ENCODE measurements at places on chromosomes 6 and 20.
A peak's percentile ranks its signal among the peaks of the same experiment; 100 is the strongest.

GRCh38 chr6:7188492-7188891 lies 80.7 kb downstream of the RREB1 start:
- no peak for DNase-seq

GRCh38 chr6:155278319-155279049 lies 14.7 kb downstream of the CLDN20 start:
- no peak for DNase-seq

- no peak for DNase-seq
These were observed 552.3 kb upstream of the JARID2 start for GRCh38 chr6:14693301-14694192.

DNA sequence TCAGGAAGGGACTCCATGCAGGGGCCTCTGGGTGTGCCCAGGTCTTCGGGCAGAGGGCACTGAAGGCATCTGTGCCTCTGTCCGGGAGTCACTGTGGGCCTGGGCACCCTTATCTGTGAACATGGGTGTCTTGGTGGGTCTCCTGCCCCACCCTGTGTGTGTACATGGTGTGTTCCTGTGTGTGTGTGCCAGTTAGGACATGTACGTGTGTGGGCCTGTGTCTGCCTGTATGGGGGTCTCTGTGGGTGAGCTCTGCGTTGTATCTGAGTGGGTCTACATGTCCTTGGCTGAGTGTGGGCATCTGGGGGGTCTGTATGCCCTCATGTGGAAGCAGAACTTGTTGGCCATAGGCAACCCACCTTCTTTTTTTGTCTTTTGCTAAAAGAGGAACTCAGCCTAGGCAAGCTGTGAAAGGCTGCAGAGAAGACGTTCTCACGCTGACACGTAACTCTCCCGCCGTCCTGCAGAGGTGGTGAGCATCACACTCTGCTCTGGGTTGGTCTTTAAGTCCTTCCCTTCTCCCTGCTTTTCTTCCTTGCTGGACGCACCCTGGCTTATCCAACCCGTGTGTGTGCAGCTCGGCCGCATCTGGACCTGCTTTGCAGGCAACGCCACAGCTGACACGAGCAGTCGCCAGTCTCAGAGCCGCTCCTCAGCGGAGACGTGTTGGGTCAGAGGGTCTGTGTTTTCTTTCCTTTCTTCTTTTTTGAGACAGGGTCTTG lies 532 bp upstream of the NPBWR2 start:
- DNase-seq, result no peak

- DNase-seq, result no peak
These were observed 514 bp downstream of the TCFL5 start for GRCh38 chr20:62860924-62861691.

- DNase-seq, result no peak
These were observed 158.8 kb downstream of the JARID2 start for GRCh38 chr6:15404685-15404980.

DNA sequence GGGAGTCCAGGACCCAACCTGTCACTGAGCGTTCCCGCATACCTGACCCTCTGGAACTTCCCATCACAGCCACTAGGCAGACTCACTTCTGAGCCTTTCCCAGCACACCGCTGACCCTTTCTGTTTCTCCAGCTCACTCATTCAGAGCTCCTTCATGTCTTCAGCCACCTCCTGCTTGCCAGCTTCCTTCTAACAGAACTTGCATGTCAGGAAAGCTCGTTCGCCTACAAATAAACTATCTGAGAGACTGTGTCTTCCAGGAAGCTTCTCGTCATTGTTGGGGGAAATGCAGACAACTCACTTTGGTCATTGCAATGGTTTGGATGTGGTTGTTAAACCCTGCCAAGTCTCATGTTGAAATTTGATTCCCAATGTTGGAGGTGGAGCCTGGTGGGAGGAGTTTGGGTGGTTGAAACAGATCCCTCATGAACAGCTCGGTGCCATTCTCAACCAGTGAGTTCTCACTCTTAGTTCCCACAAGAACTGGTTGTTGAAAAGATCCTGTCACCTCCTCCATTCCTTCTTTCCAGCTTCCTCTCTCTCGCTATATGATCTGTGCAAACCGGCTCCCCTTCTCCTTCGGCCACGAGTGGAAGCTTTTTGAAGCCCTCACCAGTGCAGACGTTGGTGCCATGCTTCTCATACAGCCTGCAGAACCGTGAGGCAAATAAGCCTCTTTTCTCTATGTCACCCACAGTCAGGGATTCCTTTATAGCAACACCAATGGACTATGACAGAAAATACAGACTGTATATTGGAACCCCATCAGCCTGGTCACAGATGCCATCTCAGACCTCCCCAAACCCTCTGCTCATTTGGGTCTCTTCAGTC lies 1.4 kb upstream of the MUC21 start:
- DNase-seq, result no peak

GRCh38 chr6:1970151-1970561 lies 275.2 kb downstream of the GMDS start:
- DNase-seq, result no peak

- DNase-seq, result no peak
These were observed 128.1 kb downstream of the ADAT2 start for GRCh38 chr6:143322386-143322785.

- DNase-seq, result no peak
These were observed 144.0 kb downstream of the GJA1 start for GRCh38 chr6:121579478-121579877.

DNA sequence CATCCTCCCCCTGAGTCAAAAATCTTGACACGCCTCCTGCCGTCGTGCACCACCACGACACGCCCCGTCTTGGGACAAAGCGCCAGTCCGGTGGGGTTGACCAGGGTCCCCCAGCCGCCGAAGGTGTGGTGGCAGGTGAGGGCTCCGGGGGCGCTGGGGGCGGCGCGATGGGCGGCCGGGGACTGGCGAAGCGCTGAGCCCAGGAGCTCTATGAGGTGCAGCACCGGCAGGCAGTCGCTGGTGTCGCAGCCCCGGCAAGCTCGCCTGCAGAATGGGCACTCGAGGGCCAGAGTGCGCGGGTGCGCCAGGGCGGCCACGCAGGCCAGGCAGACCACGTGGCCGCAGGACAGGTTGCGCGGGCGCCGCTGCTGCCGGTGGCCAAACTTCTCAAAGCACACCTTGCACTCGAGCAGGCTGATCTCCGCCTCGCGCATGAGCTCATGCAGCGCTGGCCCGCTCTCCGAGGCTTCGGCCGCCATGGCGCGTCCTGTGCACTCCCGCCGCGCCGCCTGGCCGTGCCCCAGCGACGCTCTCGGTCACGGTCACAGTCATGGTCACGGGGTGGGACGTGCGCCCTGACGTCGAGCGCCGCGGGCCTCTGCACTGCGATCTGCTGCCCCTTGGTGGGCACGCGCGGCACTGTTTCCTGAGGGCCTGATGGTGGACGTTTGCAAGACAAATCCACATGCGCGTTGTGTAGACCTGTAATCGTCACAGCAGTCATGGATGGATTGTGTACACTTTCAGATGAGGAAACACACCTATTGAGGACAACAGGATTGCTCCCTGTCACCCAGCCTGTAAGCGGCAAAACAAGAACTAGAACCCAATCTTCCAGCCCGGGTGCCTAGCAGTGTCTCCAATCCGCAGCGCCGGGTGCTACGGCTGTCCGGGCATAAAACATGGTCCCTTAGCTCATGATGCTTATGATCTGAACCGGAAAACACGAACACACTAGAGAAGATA lies at the start of gene NHLRC1:
Gene NHLRC1 (minus strand): TSS at position 550 of the 966 bp plus-strand sequence. CDS start 71 bp downstream, at position 479.
- peak; percentile 81 for DNase-seq

DNA sequence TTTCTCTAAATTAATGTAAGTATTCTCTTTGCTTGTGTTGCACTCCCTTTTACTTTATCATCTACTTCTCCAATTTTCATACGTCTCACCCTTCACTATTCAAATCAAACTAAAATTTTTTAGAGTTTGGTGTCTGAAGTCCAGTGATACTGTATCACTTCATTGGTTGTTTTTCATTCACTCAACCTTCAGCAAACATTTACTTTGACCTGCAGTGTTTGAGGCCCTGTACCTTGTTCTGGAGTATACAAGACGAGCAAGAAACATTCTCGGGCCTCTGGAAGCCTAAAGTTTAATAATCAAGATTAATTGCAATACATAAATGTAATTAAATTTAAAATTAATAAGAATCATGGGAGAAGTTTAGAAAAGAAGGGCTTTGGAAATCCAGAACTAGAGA lies 64.6 kb downstream of the SCAF8 start:
- no peak for DNase-seq

DNA sequence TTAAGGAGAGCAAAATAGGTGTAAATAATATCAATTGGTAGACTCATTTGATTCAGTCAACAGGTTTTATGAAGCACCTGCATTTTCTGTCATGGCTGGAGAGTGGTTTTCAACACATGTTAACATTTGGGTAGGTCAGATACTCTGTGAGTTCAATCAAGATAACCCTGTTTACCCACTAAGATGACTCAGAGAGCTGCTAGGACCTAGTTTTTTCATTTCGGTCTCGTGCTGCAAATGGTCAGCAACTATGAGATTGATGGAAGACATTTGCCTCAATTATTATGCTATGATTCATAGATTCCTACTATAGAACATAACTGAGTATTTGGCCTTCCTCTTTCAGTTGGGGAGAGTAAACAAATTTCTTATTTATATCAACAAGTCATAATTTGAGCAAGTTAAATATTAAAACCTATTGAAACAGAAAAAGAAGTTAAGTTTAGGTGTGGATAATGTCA lies 391.4 kb upstream of the CITED2 start:
- DNase-seq, result no peak

DNA sequence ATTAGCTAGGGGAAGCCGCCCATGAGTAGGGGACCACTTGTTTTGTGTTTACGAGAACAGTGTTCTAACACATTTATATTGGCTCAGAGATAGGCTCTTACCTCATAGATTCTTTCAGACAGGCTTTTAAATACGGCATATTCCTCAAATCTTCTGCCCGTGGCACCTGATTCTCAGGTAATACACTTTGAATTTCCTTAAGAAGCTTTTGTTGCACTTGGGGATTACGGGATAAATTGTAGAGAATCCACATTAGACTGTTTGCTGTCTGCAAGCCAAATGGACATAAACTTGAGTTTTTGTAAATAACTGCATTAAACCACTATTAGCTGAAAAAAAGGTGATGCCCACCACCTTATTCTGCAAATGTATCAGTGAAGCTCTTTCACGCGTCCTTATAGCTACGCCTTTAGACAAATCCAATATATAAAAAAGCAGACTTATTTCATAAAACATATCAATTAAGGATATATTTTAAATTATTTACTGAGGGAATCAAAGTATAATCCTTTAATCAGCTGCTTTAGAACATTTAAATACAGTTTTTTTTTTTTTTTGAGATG lies 14.8 kb downstream of the CYP24A1 start:
- no peak for DNase-seq

DNA sequence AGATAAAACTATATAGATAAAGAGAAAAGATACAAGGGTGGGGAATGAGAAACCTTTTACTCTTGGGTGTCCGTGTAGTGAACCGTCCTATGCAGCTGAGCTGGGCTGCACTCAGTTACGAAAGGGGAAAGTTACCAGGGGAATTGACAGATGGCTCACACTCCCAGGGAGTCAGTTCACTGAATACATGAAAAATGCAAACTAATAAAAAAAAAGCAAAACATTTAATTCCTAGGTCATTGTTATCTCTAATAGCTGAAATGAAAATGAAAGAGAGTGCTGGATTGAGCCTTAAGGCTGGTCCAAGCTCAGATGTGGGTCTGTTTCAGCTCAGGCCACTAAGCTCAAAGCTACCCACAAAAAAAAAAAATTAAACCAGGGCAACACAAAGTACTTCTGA lies 138.0 kb downstream of the THBS2 start:
- DNase-seq, result no peak

GRCh38 chr6:139490482-139490881 lies 116.0 kb upstream of the CITED2 start:
- no peak for DNase-seq

DNA sequence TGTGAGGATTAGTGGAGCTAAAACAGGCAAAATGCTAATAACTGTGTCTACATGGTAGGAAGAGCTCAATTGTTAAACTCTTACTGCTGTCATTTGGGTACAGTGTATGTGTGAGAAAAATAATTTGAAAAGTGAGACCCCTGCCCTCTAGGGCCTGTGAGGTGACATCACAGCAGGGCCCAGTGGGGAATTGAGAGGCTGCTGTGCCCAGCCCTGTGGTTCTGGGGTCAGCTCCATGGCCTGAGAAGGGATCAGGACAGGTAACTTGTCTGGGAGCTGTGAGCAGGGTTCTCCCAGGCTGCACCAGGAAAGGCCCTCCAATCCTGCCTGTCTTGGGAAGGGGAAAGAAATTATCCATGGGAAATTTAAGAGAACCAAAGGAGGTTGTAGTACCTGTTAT lies 1.3 kb downstream of the SIRPB1 start:
- DNase-seq, result no peak

GRCh38 chr20:25280574-25281535 lies 33.0 kb downstream of the PYGB start:
- no peak for DNase-seq

DNA sequence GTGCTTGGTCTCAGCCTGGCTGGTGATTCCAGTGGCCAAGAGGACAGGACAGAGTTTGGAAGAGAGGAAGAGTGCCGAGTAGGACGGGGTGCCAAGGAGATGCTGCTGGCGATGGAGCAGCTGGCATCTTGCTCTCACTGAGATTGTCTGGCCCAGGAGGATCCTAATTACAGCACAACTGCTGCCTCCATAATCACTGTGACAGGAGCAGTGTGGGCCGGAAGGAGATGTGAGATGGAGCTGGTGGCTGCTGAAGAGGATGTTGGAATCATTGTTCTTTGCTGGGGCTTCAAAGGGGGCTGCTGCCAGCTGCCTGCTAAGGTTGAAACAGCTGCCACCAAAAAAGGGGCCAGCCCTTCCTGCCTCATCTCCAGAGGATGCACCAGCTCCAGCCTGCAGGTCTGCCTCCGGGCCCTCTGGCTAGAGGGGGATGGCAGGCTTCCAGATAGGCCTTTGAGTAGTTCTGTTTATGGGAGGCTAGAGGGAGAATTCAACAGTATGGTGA lies 214.4 kb downstream of the RNF144B start:
- no peak for DNase-seq

DNA sequence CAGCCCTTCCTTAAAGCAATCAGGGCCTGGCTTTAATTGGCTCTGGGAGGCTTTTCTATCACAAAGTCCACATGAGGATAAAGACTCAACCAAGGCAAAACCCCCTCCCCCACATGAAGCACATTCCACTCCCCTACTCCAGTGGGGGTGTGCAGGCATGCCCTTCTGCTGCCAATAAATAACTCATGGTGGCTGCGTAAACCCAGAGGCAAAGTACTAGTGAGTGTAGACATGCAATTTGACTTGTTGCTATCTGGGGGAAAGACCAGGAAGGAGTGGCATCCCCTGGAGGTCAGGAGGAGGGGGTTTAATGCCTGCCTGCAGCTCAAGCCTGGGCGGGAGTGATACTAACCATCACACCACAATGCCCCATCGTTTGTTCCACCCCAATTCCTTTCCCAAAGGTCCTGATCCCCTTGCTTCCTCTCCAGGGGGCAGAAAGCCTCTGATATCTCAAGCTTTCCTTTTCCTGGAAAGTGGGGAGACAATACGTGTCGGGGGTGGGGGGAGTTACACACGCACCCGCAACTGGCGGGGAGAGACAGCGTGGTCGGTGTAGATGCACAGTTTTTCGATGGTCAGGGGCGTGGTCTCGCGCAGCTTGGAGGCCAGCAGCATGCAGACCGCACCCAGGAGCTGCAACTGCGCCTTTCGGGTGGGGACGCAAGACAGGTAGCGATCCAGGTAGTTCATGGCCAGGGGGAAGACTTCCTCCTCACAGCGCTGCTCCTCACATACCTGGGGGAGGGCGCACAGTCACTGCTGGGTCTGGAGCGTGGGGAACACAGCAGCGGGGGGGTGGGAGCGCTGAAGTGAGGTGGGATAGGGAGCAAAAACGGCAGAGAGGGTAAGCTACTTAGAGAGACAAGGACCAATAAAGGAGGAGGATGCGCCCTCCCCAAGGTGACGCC lies 1.5 kb downstream of the CCND3 start:
- DNase-seq, result no peak
